ENCODE measurements at places on chromosomes 12 and 14. TPM values are rescaled to one million over a fixed set of nuclear protein-coding genes. Genes with fewer than 3 reads are reported as not detected.

GRCh38 chr14:85695300-85695699 lies 165.4 kb downstream of the FLRT2 start:
- DNase-seq = no peak

DNA sequence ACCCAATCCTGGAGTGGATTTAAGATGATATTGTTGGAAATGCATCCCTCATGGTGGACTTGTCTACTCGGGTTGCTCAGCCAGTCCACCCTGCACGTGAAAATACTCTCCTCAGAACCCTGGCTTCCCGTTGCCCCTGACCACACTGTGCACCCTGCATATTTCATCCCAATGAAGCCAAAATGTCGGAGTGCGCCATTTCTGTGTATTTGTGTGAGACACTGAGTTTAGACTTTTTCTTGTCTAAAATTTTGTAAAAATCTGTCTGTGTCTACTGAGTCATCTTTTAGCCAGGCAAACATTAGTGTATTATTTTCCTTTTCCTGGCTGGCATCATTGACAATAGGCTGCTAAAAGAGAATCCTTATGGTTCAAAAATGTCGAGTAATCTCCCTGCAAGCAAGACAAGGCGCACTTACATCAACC lies 485 bp upstream of the PNMA1 start:
- no peak for DNase-seq

DNA sequence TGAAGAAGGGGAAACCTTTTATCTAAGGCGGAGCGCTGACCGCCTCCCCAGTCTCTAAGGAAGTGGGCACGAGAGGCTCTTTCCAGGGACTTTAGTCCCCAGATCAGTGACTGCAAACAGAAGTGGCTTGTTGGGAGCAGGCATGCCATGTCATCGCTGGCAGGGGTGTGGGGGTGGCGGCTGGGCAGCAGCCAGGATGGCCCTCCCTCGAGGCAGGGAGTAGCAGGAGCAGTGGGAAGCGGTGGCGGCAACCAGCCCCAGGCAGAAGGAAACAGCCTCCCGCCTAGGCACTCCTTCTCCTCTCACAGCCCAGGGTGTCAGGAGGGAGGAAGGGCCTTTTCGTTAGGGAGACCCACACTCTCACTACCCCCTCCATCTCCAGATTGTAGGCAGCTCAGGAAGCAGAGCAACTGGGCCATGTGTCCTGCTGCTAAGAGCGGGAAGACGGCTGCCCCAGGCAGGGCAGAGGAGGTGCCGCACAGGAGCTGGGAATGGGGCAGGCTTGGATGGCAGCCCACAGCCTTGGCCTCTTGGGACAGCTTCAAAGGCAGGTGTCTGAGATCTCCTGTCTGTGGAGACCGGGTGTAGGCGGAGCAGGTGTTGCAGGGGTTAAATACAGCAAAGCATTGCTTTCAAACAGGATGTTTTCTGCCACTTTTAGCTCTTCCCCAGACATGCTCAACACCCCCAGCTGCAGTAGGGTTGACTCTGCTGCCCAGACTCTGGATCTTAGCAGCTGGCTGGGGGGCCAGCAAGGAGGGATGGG lies 21.8 kb downstream of the VDR start:
- DNase-seq = no peak

DNA sequence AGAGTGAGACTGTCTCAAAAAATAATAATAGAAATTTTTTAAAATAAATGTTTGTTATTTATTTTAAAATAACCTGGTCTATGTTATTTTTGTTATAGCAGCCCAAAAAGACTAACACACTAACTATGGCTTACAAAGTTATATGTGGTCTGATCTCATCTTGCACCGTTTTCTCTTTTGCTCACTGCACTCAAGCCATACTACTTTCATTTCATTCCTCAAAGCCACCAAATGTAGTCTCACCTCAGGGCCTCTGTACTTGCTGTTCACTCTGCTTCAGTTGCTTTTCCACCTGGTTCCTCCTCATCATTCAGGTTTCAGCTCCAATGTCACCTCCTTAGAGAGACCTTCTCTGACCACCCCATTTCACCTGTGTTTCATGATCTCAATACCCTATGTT lies 55.2 kb upstream of the MDM1 start:
- DNase-seq = no peak

The DACT1 gene
- 34.5 TPM for polyA plus RNA-seq

The MOAP1 gene
- 41.2 TPM for polyA plus RNA-seq

The LTBR gene
- 52.6 TPM for polyA plus RNA-seq

Data from renal cortex interstitium (tissue), 15 donors.